ENCODE measurements at places on chromosomes 13 and 19.

- no peak for DNase-seq
Observed at GRCh38 chr19:44903602-44904425, 1.8 kb upstream of the APOE start.

DNA sequence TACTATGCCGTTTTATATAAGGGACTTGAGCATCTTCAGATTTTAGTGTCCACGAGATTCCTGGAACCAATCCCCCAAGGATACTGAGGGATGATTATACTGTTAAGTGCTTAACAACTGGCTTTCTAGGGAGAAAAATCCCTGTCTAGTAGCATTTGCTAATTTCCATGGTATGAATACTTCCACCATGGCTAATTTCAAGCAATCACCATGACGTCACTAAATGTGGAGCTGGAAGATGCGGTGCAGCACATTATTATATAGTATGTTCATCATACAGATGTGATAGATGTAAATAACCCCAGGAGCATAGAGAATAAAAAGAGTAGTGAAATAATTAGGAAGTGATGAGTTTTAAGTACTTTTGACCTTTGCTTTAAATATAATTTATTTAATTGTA is 72.7 kb downstream of the SIAH3 start:
- no peak for DNase-seq

DNA sequence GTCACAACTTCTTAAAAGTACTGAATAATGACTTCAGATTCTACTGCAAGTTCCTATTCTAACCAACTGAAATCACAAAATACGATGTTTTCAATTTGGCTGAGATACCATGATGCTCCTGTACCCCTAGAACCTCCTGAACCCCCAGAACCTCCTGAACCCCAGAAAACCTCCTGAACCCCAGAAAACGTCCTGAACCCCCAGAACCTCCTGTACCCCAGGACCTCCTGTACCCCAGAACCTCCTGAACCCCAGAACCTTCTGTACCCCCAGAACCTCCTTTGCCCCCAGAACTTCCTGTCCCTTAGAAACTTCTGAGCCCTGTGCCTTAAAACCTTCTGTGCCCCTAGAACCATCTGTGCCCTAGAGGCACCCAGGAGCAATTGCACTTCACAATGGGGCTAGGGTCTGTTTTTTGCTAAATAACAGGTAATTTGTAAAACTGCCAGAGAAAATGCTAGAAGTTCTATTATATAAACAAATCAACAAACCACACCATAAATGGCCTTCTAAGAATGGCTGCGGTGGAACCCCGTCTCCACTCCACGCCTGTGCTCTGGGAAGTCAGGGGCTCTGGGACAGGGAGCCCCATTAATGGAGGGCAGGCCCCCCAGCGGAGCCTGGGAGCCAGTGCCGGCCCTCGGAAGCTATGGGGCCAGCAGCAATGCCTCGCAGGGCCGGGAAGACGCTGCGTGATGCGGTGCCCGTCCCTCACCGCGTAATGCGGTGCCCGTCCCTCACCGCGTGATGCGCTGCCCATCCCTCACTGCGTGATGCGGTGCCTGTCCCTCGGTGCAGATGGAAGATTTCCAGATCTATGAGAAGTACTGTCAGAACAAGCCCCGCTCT is 21.3 kb upstream of the F7 start:
- no peak for DNase-seq

DNA sequence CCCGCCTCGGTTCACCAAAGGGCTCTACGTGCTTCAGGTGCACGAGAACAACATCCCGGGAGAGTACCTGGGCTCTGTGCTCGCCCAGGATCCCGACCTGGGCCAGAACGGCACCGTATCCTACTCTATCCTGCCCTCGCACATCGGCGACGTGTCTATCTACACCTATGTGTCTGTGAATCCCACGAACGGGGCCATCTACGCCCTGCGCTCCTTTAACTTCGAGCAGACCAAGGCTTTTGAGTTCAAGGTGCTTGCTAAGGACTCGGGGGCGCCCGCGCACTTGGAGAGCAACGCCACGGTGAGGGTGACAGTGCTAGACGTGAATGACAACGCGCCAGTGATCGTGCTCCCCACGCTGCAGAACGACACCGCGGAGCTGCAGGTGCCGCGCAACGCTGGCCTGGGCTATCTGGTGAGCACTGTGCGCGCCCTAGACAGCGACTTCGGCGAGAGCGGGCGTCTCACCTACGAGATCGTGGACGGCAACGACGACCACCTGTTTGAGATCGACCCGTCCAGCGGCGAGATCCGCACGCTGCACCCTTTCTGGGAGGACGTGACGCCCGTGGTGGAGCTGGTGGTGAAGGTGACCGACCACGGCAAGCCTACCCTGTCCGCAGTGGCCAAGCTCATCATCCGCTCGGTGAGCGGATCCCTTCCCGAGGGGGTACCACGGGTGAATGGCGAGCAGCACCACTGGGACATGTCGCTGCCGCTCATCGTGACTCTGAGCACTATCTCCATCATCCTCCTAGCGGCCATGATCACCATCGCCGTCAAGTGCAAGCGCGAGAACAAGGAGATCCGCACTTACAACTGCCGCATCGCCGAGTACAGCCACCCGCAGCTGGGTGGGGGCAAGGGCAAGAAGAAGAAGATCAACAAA is 2.6 kb downstream of the PCDH17 start:
- no peak for DNase-seq

DNA sequence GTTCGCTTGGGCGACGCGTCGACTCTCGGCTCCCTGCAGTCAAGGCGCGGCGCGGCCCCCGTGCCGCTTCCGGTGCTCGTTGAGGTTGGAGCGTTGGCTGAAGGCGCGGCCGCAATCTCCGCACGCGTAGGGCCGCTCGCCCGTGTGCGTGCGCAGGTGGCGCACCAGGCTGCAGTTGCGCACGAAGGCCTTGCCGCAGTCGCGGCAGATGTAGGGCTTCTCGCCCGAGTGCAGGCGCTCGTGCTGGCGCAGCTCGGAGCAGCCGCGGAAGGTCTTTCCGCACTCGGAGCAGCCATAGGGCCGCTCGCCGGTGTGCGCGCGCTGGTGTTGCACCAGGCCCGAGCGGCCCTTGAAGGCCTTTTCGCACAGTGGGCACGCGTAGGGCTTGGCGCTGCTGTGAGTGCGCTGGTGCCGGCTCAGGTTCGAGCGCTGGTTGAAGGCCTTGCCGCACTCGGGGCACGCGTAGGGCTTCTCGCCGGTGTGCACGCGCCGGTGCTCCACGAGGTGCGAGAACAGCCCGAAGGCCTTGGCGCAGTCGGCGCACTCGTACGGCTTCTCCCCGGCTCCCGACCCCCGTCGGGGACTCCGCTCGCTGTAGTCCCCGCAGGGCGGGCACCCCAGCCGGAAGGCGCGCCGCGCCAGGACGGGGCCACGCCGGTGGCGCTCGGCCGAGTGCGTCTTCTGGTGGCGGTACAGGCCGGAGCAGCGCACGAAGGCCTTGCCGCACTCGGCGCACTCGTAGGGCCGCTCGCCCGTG is 5.3 kb upstream of the ZNF497 start:
- DNase-seq: no peak

GRCh38 chr13:79776531-79777295 is 295.8 kb downstream of the NDFIP2 start:
- DNase-seq: no peak
